Stimulated activated CD4-positive, alpha-beta T cell treated with anti-CD3 and anti-CD28 coated beads, TNF-alpha, amount 100 ng/mL, for 24 hours (primary cell): ENCODE measurements at places on chromosomes 7 and 10.

GRCh38 chr7:78588393-78588792, 789.8 kb downstream of the PHTF2 start:
- no peak for DNase-seq

DNA sequence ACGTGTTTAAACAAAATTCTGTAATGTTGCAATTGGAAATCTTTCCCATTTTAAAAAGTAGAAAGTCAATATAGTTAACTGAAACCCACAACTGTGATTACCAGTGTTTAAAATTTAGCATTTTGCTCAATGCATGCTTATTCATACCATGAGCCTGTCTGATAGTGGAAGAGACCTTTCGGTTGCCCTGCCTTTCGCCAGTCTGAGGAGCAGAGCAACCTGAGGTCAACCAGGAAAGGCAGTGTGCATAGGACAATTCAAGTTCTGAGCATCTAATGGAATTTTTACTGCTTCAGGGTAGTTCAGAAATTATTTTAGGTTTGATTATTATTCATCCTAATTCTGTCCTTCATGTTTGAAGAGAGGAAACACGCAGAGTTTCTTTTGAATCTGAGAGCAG, 100.8 kb downstream of the CUBN start:
- no peak for DNase-seq

DNA sequence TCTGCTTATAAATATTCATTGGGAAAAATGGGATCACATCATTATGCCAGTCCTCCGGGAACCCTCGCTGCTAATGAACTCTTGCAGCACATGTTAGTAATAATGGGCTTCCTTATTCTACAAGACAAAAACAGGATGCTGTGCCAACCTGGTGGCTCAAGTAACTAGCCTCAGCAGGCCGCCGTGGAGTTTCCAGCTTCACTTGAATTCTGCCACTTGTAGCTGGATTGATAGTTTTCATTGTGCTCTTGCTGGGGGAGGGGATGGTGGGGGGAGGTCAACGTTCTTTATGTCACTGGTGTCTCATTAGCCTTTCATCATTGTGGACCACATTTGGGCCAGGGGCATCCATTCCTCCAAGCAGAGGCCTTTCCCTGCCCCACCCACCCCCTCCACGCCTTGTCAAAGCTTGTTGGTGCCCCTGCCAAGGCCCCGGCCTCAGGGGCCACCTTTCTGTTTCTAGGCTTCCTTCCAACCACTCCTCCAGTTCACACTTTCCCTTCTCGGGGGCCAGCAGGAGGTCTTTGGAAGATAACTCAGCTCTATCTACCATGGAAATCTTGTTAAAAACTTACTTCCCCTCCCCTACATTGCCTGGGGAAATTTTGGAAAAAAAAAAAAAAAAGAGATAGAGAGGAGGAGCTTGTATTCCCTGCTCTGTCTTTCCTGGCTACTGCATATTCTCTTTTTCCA, 153.9 kb downstream of the BMPER start:
- no peak for DNase-seq

DNA sequence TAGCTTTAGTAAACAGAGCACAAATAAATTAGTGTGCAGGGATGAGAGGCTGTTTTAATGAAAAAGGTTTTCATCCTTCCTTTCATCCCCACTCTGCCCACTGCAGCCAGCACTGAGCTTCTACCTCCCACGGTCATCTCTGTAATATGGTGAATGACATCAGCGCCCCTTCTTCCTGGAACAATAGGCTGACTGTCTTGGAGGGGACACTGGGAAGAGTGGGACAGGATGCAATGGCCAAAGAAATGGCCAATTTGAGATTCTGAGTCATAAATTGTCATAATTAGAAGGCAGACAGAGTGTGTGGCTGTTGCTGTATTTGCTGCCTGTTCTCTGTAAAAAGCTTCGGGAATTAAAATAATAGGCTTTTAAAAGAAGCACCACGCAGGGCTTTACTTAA, 126.7 kb upstream of the CALN1 start:
- DNase-seq: no peak

DNA sequence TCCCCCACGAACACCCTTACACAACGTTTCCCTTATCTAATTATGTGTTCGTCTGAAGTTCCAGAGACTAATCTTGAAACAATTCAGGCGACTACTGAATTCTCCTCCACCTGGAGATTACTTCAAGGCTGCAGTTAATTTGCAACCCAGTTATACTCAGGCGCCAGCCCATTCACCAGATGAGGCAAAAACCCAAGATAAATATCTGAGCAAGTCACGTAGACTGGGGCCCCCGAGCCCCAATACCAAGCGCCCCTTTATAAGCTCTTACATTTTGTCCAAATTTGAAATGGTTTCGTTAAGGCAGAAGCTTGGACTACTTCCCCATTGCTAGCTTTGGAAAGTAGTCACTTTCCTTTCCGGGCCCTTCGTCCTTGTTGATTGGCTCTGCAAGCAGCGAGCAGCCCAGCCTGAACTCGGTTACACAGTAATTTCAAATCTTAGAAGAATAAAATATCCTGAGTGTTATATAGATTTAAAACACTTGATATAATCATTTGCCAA, 1.2 kb downstream of the TPK1 start:
- peak; percentile 18 for DNase-seq

DNA sequence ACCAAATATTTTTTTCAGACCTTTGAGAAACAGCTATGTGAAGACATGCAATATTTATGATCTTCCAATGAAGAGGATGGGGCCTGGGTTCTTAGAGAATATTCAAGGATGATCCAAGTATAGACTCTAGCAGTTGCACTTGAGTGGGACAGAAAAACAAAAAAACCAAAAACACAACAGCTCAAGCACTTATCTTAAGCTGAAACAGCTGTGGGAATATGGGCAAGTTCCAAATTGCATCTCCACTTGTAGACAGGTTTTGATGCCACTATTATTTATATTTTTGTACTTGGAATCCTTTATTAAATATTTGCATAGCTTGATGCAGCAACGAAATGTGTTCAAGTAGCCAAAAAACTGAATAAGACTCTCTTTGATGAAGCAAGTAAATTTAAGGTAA, 2.2 kb upstream of the PDK4 start:
- DNase-seq: no peak

GRCh38 chr7:24827027-24827426, 69.8 kb upstream of the GSDME start:
- DNase-seq: no peak

GRCh38 chr10:29980084-29980483, 79.3 kb downstream of the JCAD start:
- DNase-seq: no peak

DNA sequence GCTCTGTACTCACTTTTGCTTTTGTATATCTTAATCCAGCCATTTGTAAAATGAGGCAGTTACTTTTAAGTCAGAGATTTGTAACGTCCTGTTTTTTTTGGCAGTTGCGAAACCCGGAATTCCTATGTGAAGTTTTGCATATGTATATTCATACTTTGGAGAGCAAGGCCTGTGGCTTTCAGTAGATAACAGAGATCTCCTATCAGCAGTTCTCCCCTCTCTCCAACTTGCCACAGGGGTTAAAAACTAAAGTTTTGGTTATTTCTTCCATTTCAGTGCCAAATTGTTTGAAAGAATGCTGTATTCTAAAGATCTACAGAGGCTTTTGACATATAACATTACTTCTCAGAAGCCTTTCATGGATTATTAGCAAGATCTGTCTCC, 102.4 kb downstream of the EXOC4 start:
- DNase-seq: no peak

GRCh38 chr10:104197364-104197763, 34.8 kb downstream of the CFAP43 start:
- no peak for DNase-seq

DNA sequence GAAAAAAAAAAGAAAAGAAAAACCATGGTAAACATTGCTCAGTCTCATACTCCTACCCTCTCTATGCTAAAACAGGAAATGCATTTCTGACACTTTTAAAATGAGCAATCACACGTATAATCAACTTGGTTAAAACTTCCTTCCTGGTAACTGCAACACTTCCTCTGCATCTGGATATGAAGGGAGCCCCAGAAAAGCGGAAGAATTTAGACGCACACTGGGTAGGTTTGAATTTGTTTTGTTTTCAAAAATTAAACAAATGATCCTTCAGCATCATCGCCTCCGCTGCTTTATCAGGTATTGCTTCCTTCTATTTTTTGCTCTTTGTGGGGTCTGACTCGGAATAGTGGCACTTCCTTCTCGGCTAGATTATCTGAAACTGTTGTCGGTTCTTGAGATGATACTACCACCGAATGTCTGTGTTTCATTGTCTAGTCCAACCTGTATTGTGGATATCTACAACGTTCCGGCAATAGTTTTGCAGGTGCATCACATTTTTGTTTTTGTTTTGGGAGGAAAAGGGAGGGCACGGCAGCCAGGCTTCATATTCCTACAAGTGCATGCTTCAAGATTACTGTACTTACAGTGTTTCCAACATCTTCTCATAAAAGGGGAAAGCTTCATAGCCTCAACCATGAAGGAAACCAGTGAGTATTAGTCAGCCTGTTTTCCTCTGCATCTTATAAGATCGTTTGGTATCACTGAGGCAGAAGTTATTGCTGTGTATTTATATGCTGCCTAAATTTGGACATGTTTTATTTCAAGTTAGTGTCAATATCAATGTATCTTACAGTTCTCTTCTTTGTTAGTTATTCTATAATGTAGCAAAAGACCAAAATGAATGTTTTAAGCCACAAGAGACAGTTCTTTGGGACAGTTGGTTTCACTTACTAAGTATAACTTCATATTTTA, at the start of gene PIK3CG:
Gene PIK3CG (plus strand): TSS at position 153 of the 912 bp plus-strand sequence. CDS start 2,280 bp downstream, outside the sequence.
- no peak for DNase-seq

DNA sequence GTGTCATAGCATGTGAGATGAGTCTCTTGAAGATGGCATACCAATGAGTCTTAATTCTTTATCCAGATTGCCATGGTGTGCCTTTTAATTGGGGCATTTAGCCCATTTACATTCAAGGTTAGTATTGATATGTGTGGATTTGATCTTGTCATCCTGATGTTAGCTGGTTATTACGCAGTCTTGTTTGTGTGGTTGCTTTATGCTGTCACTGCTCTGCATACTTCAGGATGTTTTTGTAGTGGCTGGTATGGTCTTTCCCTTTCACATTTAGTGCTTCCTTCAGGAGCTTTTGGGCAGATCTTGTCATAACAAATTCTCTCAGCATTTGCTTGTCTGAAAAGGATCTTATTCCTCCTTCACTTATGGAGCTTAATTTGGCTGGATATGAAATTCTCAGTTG, 16.5 kb downstream of the FAM25A start:
- DNase-seq: no peak

DNA sequence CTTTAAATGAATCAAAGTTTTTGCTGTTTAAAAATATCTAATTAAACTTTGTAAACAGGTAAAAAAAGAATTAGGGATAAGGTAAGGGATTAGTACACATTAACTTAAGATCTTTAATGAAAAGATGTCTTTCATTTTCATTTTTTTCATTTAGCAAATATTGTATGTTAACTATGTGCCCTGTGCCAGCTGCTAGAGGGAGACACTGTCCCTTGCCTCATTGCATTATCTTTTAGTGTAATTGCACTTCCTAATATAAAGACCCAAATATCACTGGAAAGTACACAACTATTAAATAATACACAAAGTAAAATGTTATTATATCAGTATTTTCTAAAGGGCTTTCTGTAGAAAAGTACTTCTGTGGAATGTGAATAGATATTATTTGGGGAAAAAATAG, 102.7 kb downstream of the GPR37 start:
- DNase-seq: no peak

DNA sequence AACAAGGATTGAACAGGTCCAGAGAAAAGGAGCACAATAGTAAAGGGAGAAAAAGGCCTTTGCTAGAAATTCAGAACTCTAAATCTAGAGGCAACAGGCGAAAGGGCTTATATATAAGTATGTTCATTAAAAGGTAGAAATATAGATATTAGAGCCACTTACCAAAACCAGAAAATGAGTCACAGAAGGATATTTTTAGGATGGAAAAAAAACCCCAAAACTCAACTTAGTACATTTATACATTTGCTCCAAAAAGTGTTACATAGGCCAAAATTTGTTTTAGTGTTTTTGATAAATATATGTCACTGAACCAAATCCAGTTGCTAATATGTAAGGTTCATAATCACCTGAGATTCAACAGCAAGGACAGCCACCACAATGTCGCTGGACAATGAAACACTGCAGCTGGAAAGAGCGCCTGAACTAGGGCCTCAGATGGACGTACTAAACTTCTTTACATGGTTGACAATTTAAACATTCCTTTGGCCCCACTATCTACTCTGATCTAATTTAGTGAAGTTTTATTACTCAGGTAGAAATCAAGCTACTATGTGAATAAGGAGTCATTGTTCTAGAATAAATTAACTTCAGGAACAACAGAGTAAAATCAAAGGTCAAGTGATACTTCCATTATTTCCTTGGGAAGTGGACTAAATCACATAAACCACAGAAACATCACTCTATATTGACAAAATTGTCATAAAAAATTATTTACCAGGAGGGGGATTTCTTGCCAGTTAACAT, 10.9 kb downstream of the FAM3C start:
- DNase-seq: no peak
